ENCODE measurements at places on chromosomes 2 and 18.

DNA sequence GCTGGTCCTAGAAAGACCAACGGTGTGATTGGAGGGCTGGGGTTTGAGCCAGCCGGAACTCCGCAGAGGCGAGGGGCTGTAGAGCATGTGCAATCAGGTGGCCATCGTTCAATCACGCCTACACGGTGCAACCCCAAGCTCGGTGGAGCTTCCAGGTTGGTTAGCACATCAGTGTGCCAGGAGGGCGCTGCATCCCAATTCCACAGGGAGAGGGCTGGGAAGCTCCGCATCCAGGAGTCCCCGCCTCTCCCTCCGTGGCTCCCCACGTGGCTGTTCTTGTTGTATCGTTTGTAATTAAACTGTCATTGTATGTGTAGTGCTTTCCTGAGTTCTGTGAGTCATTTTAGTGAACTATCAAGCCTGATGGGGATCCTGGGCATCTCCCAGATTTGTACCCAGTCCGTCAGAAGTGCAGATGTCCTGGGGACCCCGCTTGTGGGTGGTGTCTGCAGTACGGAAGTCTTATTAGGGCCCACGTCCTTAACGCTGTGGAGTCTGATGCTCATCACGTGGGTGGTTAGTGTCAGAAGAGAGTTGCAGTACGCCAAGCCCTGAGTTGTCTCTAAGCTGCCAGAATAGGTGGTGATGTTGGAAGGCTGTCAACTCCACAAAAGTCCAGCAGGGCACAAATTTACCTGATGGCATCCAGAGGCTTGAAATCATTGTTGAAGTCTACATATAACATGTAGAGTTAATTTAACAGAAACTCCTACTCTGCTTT lies 20.6 kb upstream of the AMMECR1L start:
- DNase-seq = no peak

GRCh38 chr2:210376694-210377093 lies 61.7 kb upstream of the MYL1 start:
- no peak for DNase-seq

DNA sequence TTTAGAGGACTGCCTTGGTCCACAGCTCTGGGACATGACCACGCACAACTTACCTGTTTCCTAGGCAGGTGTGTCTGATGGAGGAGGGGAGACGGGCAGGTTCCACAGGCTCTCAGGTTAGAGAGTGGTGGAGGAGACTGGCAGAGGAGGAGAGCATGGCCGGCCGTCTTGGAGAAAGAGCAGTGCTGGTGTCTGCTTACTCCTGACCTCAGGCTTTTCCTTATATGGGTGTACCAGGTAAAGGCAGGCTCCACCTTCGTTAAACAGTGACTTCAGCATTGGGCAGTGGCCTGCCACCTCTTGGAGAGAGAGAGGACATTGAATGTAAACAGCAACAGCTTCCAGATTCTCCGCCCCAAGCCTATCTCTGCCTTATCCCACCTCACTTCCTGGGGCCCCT lies at the start of gene CAPN13:
TSS of gene CAPN13 (minus strand) at position 198 of the 400 bp plus-strand sequence. CDS start 20,121 bp downstream, outside the sequence.
- peak; percentile 57 for DNase-seq

DNA sequence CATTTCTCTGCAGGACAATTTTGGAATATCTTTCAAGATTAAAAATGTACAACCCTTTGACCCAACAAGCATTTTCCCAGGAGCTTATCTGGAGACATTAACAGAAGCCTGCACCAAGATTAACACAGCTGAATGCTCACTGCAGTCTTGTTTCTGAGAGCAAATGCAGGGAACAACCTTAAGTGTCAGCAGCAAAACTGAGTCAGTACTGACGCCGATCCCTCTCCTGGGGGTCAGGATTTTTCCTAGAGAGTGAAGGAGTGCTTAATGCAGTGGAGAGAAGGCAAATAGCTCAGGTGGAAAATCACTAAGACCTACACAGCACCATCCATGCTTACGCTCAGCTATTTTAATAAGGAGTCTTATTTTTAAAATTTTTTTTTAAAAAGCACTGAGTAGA lies 42.8 kb upstream of the SGPP2 start:
- no peak for DNase-seq

DNA sequence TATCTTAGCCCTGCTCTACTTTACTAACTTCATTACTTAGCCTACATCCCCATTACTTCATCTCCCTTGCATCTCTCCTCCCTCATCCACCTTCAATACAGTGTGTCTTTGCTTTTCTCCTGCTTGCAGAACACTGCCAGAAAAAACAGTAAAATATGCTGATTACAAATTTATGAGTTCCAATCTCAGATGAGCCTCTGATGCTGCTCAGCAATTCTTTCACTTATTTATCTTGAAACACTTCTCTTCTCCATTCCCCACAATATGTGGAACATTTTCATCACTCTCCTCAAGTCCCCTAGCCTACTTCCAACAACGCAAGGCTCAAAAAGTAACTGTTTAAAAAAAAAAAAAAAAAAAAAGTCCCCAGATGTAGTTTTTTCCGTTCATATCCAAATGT lies 7.1 kb downstream of the VPS54 start:
- no peak for DNase-seq

DNA sequence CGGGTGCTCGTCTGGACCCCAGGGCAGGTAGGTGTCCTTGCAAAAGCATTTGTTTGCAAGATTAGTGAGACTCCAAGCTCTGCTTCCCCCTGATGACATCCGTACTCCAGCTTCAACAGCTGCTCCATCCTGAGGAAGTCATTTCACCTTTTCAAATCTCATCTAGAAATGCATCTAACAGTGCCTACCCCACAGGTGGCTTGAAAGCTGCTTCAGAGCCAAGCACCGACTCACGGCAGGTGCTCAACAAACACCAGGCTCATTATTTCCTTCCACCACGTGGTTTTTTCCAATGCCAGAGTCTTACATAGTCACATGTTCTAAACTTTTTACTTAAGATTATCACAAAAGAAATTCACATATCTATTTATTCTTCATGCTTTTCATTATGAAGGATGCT lies 31.9 kb downstream of the CNGA3 start:
- no peak for DNase-seq

GRCh38 chr18:34957119-34957863 lies 83.9 kb upstream of the MAPRE2 start:
- no peak for DNase-seq

DNA sequence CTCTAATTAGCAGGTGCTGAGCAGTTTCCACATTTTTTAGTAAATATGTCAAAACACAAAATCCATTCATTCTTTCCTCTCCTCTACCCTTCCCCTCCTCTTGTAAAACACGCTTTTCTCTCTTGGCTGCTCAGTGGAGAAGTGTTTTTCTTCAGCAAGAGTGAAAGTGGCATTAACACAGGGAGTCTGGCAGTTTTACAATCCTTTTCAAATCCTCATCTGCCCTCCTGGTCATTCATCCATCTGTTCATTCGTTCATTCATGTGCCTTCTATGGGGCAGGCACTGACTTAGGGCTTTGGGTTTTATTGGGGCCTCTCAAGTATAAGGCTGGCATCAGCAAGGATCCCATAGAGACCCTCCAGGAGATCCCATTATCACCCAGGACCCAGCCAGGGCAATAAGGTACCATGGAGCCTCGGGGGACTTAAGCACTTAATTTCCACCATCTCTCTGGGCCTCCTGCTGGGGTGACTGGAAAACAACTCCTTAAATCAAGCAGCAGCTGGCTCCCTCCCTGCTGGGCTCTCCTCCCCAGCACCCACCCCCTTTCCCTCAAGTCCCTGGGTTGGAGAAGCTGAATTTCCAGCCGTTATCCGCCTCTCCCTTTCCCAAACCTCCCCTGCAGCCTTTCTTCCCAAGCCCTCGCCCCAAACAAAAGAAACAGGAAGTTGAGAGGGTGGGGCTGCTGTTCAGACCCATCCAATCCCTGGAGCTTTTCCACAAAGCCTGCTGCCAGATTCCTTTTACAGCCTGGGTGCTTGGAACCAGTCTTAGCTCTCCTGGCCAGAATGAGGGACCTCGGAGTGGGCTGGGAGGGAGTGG lies 32.6 kb downstream of the MARCHF4 start:
- no peak for DNase-seq

- DNase-seq = no peak
These were observed 60.8 kb downstream of the NCKAP1 start for GRCh38 chr2:182977463-182977862.

DNA sequence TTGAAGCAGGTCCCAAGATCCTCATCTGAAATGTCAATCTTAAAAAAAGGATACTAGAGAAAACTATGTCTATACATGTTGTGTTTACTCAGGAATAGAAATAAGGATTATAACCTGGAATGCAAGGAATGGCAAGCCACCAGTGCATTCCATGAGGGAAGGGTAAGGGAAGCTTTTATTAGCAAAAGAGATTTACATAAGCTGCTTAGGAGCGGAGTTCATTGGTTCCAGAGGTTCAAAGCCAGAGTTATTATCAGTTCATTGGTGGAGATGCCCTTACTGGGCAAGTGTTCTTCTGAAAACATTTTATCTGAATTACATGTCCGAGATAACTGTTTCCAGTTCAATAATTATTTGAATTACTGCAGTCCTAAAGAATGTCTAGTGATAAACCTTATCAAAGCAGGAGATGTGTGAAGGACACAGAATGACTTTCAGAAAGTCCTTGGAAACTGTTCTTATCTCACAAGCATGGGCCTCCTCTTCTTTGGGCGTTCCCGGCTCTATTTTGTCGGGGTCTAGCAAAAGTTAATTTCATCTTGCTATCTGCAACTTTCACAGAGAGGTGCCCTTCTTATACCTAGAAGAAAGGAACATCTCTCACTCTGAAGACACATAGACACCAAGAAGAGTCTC lies 23.5 kb downstream of the COMMD1 start:
- DNase-seq = no peak

GRCh38 chr18:63831080-63831788 lies 56.0 kb downstream of the SERPINB7 start:
- no peak for DNase-seq

GRCh38 chr2:193808877-193809276 lies 1614.1 kb upstream of the TMEFF2 start:
- no peak for DNase-seq

DNA sequence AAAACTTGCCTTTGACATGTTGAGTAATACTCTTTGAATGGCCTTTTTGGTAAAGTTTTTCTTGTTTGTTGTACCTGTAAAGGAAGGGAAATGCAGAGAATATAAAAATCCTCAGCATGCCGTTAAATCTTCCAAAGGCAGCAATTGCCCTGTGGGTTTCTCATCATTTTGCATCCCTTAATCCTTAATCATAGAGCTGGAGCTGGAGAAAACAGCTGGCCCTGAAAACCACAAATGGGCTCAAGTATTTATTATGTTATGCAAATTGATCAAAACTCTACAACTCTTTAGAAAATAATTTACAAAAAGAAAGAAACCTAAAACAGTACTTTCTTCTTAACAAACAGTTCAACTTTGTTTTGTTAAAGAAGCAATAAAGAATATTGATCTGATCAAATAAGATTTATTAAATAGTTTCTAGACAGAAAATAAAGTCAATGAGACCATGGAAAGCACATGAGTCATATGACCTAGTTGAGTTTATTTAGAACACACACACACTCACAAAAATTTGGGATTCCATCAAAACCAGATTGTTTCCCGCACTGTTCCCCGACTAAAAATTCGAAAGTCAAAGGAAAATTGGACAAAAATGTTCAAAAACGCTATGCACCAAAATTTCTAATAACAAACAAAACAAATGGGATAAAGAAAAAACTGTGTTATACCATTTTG lies 309.0 kb downstream of the GULP1 start:
- no peak for DNase-seq
